ENCODE measurements at places on chromosomes 3 and 15.

DNA sequence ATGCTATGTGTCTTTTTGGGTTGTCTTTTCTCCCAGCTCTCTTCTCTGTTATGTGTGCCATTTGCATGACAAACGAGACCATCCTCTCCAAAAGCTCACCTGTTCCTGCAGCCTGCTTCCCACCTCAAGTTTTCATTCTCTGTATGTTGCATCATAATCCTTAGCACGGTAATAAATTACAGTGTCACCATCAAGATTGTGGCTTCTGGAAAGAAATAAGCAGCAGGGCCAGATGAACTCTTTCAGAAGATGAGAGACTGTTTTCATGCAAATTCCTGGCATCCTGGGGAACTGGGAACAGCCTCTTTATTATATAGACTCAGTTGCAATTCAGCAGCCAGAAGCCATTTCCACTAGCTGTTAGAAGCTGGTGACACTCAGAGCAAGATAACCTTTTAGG lies 436.7 kb downstream of the EPHB1 start:
- DNase-seq = no peak

- no peak for DNase-seq
Observed at GRCh38 chr3:101484805-101485620, 28.0 kb downstream of the SENP7 start.

DNA sequence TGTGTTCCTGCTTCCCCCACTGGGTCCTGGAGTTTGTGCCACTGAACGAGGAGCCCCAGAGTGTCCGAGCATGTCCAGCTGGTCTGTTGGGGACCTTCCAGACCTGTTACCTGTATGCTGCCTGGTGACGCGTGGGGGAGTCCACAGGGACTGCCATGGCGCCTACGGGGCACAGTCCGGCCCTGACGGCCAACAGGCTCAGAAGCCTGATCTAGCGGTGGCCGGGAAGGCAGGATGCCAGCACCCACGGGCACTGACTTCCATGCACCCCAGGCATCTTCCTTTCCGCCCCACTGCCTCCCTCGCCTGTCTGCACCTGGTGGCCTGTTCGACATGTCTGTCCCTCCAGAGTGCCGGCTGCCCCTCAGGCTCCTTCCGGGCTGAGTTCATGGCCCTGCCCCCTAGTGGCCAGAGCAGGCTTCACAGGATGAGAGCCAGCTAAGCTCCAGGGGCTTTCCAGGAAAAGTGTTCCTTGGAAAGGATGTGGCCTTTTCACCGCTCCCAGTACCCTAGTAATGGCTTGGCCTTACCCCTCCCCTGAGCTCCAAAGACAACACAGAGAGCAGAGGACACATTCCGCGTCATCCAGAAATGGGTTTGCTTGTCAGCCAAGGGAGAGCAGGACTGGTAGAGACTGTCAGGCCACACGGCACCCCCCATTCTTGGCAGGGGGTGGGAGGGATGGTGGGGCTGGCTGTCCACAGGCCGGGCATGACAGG lies 35.7 kb downstream of the NGRN start:
- peak; percentile 50 for DNase-seq

DNA sequence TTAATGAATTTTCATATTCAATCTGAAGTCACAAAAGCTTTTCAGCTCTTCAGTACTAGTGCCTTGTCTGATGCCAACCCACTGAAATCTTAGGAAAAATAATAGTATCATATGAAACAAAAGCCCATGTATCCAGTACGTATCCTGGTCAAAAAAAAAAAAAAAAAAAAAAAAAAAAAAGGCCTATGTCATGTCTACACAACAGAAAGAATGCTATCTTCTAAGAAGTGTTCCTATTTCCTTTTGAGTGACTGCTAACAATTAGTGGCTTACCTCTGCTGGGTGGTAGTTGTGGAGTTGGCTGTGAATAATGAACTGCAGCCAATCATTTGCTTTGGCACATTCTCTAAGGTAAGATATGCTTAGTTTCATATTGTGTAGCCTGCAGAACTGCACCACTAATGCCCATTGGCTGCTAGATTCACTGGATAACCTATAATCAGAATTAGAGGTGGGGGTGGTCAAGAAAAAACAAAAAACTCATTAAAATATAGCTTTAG lies 59.6 kb downstream of the EIF3J start:
- no peak for DNase-seq

DNA sequence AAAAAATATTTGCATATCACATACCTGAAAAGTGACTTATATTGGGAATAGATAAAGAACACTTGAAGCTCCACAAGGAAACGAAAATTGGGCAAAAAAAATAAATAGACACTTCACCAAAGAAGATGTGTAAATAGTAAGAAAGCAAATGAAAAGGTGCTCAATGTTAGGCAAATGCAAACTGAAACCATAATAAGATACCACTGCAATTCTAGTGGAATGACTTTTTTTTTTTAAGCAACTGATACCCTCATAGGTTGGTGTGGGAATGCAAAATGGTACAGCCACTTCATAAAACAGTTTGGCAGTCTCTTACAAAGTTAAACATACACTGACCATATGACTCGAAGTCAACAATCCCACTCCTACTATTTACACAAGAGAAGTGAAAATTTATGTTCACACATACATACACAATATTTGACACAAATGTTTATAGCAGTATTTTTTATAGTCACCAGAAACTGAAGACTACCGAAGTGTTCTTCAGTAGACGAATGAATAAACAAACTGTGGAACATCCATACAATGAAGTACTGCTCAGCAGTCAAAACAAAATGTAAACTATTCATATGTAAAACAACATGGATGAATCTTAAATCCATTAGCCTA lies 176.3 kb downstream of the ZMAT3 start:
- no peak for DNase-seq

Data from stimulated activated CD8-positive, alpha-beta memory T cell treated with anti-CD3 and anti-CD28 coated beads, Interleukin-4, amount 100 ng/mL, for 24 hours (primary cell).